ENCODE measurements at places on chromosomes 2 and 18. TPM values are rescaled to one million over a fixed set of nuclear protein-coding genes. Genes with fewer than 3 reads are reported as not detected.
A peak's percentile ranks its signal among the peaks of the same experiment; 100 is the strongest.

- no peak for DNase-seq
Observed at GRCh38 chr2:193584522-193584938, 1389.8 kb upstream of the TMEFF2 start.

The RIT2 gene
- total RNA-seq, result not detected

DNA sequence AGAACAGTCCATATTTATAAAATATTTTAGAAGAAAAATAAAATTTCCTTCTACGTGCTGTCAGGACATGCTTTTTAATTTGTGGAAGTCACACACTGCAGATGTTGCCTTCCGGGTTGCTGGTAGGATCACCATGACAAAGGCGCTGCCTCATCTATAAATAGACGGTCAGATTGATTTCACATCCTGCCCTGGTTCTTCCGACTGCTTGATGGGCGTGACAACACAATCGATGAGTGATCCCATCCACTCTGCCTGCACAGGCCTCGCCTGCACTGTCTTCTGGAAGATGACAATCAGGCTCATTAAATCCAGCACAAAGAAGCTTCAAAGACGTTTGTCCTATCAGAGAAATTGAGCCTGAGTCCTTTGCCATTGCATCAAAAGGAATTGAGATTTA lies 318.9 kb upstream of the TRIB2 start:
- no peak for DNase-seq

DNA sequence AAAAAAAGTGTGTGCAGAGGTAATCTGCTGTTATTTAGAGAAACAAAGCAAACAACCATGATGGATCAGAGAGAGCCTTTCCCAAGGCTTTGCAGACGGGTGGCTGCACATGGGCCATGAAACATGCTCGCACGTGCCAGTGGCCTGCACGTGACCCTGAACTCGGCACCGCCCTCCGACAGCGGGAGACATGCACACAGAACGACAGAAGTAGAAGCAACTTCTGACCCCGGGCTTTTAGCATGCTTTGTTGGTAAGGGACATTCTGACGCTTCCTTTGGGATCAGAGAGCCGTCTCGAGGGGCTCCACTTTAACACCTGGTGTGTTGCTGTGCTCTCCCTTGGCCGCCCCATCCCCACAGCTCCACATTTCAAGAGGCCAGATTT lies 112.5 kb downstream of the KCNF1 start:
- DNase-seq, result no peak

The CCDC102B gene
- 22.7 TPM for total RNA-seq

GRCh38 chr2:45237128-45237527 lies 227.9 kb upstream of the SIX2 start:
- no peak for DNase-seq

DNA sequence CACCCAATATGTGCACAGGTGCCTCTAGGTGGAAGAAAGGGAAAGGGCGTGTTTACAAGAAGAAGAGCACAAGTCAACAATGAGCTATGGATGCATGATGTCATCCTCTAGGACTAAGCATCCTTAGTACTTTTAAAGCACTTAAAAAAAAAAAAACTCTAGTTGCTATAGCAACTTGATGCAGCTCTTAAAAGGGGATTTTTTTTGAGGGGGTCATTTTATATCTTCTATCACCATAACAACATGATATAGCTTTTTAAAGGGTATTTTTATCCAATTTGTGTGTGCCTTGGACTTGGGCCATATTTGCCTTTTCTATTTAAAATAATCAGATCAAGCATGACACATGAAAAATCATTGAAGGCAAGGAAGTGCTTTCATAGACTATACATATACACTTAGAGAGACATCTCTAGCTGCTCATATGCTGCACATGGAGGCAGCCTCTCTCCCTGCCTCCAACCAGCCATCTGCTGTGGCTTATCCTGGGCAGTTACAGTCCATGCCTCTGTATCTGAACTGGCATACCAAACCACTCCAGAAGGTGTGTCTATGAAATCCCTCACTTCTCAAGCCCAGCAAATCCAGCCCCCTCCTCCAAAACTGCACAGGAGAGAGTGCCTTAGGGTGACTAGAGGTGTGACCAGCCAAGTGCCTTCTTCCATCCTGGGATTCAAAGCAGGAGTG lies 165.4 kb downstream of the MSH2 start:
- DNase-seq, result no peak

GRCh38 chr18:63199743-63200241 lies 119.8 kb downstream of the BCL2 start:
- no peak for DNase-seq

DNA sequence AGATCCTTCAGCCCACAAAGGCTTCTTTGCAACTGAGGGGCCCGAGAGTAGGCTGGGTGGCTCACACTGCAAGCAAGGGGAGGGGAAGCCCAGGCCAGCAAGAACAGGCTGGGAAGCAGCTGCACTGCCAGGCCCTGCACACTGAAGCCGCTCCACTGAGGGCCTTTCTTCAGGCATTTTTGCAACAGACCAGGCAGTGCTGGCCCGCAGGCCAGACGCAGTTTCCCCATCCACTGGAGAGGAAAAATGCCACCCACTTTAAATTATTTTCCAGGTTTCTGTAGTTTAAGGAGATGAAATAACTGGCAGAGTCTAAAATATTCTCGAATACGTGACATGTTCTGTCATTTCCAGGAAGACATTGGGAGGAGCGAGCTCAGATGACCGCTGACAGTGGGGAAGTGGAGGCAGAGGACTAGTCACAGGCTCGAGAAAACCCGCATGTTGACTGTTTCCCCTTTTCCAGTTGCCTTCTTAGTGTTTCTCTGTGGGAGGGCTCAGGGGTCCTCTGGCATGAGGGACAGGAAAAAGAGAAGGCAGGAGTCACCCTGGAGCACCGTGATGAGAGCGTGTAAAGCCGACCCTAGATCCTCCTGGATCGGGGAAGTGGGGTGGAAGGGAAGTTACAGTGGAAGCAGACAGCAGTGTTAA lies 53.3 kb upstream of the B3GNT7 start:
- peak; percentile 76 for DNase-seq

All from posterior vena cava (tissue), 2 donors.